ENCODE measurements at places on chromosomes 4 and X.

DNA sequence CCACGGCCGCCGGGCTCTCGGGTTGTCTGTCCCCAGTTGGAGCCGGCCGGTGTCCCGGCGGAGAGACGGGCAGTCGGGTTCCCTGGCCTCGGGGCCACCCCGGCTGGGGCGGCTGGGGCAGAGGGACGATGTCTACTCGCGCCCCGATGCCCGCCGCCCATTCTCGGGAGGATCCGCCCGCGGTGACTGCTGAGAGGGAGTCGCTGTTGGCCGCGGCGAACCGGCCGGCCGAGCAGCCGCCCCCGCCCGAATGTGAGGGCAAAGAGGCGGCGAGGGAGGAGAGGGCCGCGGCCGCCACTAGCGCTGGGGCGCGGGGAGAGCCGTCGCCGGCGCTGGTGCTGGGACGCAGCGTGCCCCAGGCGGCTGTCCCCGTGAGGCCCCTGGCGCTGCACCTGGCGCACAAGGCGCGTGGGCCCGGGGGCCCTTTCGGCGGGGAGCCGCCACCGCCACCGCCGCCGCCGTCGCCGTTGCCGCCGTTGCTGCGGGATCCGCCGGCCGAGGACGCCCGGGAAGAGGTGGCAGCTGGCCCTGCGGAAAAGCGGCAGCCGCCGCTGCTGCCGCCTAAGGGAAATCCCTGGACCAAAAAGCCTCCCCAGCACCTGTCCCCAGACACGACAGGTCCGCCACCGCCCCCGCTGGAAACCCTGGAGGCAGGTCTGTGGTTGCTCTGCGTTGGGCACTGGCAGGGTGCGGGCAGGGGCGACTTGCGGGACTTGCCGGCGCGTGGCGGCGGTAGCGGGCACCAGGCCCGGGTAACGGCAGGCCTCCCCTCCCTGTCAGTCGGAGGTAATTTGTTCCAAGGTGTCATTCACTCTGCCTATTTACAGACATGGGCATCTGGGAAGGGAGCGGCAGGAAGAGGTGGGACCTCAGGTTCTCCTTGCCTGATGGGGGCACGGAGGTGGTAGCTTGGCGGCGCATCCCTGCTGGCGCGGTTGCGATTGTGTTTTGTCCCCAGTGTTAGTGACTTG lies 739 bp downstream of the LARP1B start:
- peak; percentile 45 for DNase-seq

DNA sequence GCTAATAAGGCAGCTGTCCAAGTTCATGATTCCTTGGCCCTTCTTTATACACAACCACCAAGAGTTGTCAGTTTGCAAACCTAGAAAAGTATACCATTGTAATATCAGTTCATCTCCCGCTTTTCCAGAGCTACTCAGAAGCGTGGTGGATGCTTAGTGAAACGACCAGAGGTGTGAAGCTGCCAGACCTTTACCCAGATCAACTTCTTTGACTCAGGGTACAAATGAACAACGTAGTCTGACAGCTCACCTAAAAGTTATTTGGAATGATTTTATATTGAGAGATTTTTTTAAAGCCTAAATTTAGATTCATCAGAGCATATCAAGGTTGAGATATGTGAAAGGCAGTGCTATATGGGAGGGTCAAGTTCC lies 169.7 kb downstream of the CBR4 start:
- DNase-seq = no peak

DNA sequence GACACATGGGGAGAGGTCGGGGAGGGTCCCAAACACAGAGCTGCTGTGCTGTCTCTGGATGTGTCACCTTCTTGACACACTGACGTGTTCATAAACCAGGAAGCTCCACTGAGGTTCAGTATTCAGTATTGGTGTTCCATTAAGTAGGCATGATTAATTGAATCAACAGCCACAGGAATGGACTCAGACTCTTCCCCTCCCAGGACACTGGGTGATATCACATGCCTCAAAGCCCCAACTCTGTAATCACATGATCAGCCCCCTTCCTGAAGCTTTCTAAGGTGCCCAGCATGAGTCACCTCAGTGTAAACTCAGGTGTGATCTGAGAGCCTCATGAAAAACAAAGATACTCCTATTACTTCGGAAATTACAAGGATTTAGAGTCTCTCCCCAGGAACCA lies 21.1 kb upstream of the HNRNPD start:
- no peak for DNase-seq

GRCh38 chr4:77045490-77045889 lies 30.3 kb downstream of the CCNI start:
- no peak for DNase-seq

DNA sequence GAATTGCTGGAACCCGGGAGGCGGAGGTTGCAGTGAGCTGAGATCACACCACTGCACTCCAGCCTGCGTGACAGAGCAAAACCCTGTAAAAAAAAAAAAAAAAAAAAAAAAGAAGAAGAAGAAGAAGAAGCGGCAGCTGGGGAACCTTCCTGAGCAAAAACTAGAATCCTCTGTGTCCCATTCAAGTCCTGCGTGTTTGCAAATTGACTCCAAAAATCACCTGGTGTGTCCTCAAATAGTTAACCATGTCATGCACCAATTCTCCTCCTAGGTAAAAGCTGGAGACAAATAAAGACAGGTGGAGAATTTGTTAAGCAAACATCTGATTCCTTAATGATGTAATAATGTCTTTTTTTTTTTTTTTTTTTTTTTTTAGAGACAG lies 31.9 kb upstream of the ASMTL start:
- DNase-seq = no peak

DNA sequence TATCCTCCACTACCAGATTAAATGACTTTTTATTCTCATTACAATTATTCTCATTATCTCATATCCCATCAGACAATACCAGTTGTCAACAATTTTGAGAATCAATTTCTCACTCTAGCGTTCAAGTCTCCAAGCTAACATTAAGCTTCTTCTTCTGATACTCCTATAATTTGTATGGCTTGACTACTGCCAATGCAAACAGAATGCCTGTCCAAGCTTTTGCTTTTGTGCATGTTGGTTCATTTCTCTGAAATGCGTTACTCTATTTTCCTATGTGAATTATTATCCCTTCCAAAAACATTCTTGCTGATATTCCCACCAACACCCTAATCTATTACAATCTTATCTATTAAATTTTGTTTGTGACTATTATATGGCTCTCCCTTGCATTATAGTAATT lies 1602.3 kb downstream of the C4orf33 start:
- DNase-seq = no peak

- no peak for DNase-seq
Observed at GRCh38 chr4:73904491-73904890, 35.3 kb downstream of the CXCL1 start.

DNA sequence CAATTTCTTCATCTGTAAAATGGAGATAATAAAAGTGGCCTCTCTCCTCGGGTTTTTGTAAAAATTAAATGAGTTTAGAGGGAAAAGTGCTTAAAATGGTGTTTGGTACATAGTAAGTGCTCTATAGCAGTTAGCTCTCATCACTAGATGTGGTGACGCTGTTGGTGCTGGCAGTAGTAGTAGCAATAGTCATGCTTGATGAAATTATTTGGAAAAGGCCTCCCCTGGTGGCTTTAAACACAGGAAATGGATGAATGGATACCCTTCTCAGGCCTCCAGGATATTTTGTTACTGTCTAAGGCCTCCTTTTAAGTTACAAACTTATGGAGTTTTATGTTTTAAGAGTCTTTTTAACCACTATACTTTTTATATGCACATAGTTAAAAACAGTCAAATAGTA lies 142.9 kb downstream of the CBR4 start:
- no peak for DNase-seq

DNA sequence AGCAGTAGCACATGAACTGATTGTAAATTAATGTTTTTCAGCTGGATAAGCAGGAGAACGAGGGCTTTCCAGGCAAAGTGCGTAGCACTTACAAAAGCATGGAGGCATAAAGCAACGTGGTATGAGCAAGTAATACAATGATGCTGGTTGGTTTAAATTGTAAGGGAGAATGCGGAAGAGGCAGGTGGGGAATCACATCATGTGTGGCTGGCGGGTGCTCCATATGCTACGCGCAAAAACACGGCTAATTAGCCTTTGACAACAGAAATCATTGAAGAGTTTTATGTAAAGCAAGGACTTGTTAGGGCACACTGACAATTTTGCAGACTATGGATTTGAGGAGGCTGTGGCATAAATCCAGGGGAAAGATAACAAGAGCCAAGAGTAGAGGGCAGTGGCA lies 14.6 kb downstream of the SYTL4 start:
- DNase-seq = no peak

GRCh38 chr4:73836373-73837279 lies at the start of gene CXCL6:
Gene CXCL6 (plus strand): TSS chr4:73836678. CDS start chr4:73836751, 73 bp downstream.
- DNase-seq = no peak

DNA sequence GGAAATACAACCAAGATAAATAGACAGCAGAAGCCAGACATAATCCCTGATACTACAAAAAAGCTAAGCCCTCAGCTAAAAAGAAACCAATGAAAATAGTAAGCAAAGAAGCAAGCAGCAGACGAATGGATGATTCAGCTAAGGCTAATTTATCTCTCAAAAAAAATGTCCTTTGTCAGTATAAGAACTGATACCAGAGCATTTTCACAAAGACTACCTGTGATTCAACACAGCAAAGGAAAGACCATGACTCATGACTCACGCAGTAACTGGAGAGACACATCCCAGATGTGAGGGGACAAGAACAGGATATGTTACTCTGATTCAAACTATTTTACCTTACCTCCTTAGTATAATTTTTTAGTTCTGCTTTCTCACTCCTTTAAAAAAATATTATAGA lies 22.7 kb upstream of the TMPRSS11F start:
- DNase-seq = no peak

DNA sequence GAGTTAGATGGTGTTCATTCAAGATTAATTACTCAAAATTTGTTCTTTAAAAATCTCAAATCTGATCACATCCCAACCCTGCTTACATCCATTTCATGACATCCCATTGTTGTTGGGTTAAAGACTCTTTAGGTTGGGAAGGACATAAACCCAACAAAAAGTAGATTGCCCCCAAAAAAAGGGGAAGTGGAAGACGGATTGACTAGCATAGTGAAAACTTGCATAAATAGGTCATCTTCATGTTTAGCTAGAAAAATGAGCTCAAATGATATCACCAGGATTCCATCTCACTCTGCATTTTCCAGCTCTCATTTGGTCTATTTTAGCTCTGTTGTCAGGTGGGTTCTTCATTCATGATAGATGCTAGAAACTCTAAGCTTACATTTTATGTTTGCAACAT lies 18.5 kb upstream of the TET2 start:
- no peak for DNase-seq

GRCh38 chr4:8267077-8267476 lies 2.5 kb upstream of the HTRA3 start:
- no peak for DNase-seq

GRCh38 chr4:81818385-81818920 lies 346.7 kb upstream of the RASGEF1B start:
- DNase-seq = no peak

- DNase-seq = no peak
Observed at GRCh38 chr4:183626168-183626567, 32.8 kb downstream of the RWDD4 start.

DNA sequence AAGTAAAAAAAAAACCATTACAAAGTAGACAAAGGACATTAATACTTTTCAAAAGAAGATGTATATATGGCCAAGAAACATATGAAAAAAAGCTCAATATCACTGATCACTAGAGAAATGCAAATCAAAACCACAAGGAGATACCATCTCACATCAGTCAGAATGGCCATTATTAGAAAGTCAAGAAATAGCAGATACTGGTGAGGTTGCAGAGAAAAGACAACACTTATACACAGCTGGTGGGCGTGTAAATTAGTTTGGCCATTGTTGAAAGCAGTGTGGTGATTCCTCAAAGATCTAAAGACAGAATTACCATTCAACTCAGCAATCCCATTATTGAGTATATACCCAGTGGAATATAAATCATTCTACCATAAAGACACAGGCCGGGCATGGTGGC lies 39.3 kb downstream of the TASL start:
- no peak for DNase-seq

DNA sequence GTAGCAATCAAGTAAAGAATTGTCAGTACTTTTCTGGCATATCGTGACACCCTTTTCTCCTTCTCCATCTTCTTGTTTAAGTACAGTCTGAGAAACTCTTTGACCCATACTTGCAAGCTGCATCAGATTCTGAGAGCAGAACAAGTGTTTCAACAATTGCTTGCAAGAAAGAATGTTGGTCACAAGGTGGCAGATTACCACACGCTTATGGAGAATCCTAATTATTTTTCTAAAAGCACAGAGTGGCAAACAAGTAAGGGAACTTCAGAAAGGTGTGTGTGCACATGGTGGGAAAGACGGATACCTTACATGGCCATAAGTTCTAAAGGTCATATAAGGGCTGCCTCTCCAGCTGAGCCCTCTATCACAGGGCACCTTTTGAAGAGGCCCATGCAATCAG lies 136.4 kb upstream of the FGF13 start:
- DNase-seq = no peak

All from stimulated activated CD8-positive, alpha-beta memory T cell treated with anti-CD3 and anti-CD28 coated beads, Interleukin-15, amount 100 ng/mL, for 4 hours (primary cell).